ENCODE measurements at places on chromosomes 3 and 15.
A peak's percentile ranks its signal among the peaks of the same experiment; 100 is the strongest.

DNA sequence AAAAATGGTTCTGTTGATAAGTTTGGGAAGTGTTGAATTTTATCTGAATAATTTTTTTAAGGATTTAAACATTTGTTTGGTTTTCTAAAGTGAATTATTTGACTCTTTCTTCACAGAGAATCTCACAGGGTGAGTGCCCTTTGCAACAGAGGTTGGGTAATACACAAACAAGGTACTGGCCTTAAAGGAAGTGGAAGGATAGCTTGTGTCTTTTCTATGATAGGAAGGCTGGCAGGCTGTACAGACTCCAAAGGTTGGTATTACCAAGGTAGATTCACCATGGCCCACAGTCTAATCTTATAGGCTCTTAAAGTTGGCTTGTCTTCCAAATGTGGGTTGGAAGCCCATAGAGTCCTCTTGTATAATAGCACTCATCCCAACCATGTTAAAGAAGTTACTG, 311.5 kb downstream of the SV2B start:
- no peak for DNase-seq

DNA sequence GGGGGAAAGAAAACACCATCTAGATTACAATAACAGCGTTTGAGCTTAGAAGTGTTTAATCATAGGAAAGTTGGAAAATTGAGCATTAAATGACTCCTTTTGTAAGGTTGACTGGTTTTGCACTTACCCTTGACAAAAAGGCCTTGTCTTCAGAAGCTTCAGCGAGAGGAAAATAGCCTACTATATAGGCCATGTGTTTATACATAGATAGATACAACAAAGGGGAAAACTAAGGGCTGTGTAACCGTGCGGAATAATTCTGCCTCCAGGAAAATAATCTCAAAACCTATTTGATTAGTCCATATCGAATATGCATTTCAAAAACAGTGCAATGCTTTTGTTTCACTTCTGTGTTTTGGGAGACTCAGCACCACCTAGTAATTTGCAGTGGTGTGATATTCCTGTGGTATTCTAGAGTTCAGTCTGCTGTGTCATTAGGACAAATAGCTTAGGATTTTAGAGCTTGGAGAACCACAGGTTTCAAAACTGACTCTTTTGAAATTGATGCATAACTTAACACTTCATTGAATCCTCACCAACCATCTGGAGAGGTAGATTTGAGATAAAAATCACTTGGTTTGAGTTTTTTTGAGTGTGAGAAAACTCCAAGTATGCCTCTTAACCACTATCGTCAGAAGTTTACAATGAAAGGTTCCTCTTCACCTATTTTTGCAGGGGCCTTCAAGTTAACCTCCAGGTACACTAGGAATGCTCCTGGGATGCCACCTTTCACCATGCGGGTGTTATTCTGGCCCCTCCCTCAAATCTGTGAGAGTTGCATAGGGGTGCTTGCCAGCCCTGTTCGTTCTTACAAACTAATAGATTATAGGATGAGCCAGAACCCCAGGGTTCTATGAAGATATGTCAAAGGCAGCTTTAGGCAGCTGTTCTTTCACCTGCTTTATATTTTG, 1.9 kb downstream of the ARHGAP31 start:
- DNase-seq, result peak; percentile 37

DNA sequence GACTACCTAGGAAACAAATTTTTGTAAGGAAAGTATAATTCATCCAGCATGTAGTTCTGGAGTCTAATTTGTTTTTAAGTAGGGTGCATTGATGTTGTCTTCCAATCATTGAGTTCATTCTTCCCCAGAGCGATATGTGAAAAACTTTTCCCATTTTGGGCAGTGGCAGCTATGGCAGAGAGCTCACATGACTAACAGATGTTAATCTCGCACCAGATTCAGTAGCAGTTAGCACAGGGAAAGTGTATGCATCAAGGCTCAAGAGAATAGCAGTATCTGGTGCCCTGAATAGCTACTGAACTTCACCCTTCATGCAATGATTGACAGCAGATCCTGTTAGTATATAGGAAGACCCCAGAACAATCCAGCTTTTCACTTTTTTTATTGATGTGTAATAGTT, 46.3 kb upstream of the TCAIM start:
- no peak for DNase-seq

DNA sequence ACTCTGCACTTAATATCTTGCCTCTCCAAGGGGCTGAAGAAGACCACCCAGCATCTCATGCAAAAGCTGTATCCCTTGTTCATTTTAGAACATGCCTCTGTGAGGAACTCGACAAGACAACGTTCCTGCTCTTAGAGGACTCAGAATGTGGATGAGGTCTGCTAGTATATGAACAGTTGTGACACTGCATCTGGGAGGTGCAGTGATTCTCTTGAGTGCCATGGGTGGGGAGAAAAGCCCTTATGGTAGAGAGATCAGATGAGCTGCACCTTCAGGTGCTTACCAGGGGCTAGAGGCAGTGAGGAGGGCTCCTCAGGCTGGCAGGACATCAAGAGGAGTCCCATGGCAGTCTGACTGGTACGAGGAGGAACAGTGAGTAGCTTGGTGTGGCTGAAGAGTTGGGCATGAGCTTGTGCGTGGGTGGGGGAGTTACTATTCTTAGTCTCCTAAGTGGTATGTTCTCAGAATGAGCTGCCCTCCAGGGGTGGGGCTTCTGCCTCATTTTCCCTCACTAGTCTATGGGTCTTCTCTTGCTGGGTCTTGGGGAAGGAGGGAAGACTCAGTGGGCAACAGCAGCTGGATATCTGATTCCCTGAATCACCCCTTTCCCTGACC, 56.7 kb upstream of the ATP2B2 start:
- no peak for DNase-seq

GRCh38 chr3:56926243-56926946, 124.6 kb upstream of the ARHGEF3 start:
- DNase-seq, result peak; percentile 64

DNA sequence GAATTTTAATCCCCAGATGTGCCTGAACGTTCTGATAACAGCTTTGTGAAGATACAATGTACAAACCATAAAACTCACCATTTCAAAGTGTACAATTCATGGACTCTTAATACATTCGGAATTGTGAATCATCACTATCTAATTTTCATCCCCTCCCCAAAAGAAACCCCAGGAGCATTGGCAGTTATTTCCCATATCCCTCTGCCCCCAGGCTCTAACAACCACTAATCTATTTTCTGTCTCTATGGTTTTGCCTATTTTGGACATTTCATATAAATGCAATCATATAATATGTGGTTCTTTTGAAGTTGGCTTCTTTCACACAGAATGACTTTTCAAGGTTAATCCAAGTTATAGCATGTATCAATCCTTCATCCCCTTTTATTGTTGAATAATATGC, 25.3 kb downstream of the PRICKLE2 start:
- DNase-seq, result no peak

- DNase-seq, result no peak
These were observed 159.8 kb downstream of the AKAP13 start for GRCh38 chr15:85540085-85540797.

DNA sequence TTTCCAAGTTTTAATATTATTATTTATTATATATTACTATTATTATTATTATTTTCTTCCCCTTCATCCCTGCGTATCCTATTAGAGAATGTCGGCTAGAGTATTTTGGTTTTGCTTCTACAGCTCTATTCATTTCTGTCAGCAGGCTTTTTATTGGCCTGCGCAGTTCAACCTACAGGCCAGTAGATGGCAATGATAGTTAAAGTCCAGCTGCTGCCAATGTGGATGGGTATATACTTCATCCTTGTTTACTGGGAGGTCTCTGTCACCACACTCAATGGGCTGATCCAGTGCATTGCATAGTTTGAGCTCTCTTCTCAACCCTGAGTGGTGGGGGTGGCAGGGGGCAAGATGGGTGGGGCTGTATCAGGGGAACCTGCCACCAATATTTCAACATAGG, 799.8 kb downstream of the NSUN3 start:
- DNase-seq, result peak; percentile 30

GRCh38 chr15:91484141-91484540, 369.4 kb upstream of the SLCO3A1 start:
- DNase-seq, result no peak

GRCh38 chr15:33066584-33066983, 127.9 kb downstream of the FMN1 start:
- DNase-seq, result no peak

DNA sequence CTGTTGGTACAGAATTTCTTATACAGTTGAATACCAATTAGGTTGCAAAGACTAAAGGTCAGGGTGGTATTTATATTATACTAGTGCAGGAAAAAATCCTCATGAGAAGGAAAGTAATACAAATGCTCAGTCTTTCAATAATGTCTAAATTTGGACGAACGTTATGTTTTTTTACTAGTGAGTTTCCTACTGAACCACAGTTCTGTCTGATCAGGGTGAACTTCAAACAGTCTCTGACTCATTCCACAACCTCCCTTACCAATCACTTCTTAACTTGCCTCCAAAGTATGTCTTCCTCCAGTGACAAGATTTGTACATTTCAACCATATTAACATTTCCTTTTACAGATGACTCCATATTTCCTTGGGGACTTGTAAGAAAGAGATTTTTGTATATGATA, 3.4 kb downstream of the TMEM212 start:
- DNase-seq, result no peak

DNA sequence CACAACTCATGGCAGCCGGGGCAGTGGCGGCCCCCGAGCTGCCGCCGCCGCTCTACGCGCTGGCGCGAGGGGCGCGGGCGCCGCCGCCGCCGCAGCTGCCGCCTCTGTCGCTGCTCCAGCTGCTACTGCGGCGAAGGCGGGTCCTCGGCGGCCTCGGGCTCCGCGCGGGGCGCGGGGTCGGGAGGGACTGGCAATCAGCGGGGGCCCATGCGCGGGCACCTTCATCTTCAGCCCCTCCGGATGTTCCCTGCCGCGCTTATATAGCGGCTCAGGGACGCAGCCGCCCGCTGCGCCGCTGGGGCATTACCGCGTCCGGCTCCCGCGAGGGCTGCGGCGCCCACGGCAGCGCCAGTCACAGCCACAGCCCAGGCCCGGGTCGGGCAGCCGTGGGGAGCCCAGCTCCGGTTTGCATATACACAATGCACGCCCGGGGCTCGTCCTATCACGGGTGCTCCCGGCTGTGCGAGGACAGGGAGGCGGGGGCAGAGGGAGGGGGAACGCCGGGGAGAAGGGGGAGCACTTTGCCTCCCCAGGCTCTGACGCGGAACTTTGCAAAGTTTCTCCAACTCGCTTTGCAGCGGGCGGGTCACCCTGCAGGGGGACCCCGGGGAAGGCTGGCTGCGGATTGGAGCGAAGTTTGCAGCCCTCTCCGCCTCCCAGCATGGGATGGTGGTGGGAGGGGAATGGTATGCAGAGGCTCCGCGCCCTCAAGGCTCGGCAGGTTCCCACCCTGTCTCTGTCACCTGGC, at the start of gene VGLL3:
Gene VGLL3 (minus strand): TSS at position 416 of the 748 bp plus-strand sequence. CDS start 406 bp downstream, at position 10.
- no peak for DNase-seq

- DNase-seq, result no peak
These were observed 10.7 kb downstream of the AQP9 start for GRCh38 chr15:58148633-58149445.

DNA sequence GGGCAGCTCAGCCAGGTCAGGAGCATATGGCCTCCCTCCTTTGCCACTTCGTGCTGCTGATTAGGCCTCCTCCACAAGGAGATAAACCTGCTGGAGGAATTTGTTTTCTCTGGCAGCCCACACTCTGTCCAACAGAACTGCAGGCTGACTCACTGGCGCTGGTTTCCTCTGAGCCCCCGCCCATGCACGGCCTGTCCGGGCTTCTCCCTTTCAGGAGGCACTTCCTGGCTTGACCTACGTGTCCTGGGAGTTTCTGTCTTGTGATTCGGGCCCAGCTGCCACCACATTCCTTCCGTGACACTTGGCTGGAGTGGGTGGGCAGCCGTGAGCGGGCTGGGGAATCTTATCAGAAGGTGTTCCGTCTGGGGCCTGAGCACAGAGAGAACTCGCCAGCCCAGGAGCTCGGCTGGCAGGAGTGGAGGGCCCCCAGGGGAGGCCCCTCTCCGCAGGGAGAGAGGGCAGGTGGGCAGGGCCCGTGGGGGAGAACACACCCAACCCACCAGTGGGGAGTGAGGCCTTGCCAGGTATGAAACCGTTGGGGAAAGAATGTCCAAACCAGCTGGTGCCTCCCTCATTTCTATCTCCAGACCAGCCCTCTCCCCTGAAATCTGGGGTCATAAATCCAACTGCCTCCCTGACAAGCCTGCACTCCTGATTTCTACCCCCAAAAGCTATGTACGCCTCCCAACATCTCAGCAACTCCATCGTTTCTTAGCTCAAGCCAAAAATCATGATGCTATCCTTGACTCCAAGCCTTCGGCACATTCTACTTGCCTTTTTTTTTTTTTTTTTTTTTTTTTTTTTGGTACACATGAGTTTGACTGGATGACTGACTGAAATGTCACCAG, 110.6 kb upstream of the MEF2A start:
- DNase-seq, result peak; percentile 90

- DNase-seq, result no peak
These were observed 29.2 kb downstream of the IFT80 start for GRCh38 chr3:160369784-160370183.

DNA sequence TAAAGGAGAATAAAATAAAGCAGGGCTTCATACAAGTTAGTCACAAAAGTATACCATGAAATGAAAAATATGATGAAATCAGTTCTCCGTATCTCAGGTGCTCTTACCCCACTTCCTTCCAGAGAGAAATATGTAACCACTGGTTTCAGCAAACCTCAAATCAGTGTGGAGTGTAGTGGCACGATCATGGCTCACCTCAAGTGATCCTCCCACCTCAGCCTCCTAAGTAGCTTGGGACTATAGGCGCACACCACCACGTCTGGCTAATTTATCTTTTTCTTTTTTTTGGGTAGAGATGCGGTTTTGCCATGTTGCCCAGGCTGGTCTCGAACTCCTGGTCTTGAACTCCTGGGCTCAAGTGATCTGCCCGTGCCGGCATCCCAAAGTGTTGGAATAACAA, 24.2 kb downstream of the DENND4A start:
- DNase-seq, result no peak

- no peak for DNase-seq
These were observed 57.2 kb upstream of the TIPARP start for GRCh38 chr3:156617145-156617544.

DNA sequence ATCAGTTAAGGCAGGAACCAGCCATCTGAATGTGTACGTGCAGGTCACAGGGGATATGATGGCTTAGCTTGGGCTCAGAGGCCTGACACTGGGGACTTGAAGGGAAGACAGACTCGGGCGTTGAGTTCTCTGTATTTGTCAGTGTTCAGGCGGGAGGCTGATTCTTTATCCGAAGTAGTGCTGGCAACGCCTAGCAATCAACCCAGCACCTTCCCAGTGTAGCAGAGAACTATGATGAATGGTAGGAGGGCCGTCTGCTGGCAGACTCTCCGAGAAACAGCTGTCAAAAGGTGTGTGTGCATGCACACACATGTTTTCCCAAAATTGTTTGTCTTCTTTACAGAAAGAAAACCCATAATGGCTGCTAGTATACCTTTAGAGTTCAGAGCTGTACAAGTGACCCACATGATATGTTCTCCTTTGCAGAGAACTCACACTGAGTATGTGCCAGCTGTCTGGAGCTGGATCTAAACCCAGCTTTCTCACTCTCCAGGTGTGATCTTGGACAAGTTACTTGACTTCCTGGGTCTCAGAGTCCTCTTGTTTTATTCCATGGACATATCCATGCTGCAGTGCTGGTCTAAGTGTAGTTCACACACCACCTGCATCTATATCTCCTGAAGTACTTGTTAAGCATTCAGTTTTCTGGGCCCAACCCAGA, 74.5 kb upstream of the LARS2 start:
- DNase-seq, result no peak

- DNase-seq, result no peak
These were observed 114.2 kb downstream of the HCN4 start for GRCh38 chr15:73254598-73254997.

GRCh38 chr15:37771465-37771864, 163.0 kb upstream of the TMCO5A start:
- DNase-seq, result no peak

GRCh38 chr3:120181632-120182031, 87.4 kb upstream of the GSK3B start:
- no peak for DNase-seq
